ENCODE measurements at places on chromosomes 1 and 21.

GRCh38 chr21:42525029-42525581 lies 11.5 kb downstream of the SLC37A1 start:
- no peak for DNase-seq

GRCh38 chr1:4213366-4213973 lies 313.4 kb upstream of the C1orf174 start:
- DNase-seq = no peak

GRCh38 chr1:156460525-156460924 lies 40.0 kb downstream of the MEF2D start:
- no peak for DNase-seq

DNA sequence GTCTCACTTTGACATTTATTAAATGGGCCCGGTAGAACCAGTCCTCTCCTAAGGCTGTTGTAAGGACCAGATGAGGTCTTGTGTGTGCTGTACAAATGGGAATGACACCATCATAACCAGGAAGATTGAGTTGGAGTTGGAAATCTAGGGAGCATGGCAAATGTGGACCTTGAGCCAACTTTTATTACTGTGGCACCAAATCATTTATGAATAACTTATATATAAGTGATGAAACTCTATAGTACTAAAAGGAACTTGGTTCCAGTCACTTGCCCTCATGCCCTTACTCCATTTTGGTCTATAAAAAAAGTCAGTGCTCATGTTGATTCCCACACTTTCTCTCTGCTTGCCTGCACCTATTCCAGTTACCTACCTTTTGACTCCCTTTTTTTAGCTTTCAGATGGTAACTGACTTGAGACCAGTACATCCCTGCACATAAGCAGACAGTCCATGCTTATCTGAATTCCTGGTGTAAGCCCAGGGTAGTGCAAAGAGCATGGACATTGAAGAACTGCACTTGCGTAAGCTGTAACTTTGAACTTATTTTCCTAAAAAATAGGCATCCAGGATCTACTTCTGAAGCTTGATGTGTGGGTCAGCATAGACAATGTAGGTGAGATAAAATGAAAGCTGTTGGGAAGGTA lies 210.6 kb downstream of the PBX1 start:
- DNase-seq = no peak

DNA sequence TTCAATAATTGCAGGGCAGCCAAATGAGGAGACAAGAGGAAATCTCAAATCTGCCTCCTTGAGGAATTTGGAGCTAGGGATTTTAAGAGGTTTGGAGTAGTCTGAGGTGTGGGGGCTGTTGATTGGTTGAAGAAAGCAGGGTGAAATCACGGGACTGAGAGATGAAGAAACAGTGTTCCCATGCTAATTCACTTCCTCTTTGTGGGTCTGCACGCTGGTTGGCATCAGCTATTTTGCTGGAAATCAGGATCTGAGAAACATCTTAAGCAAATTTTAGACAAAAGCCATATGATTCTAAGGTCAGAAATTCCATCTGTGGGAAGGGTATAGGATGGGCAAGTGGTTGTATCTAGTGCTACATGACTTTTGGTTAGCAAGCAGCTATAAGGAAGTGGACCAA lies 107.1 kb upstream of the PAXBP1 start:
- no peak for DNase-seq

DNA sequence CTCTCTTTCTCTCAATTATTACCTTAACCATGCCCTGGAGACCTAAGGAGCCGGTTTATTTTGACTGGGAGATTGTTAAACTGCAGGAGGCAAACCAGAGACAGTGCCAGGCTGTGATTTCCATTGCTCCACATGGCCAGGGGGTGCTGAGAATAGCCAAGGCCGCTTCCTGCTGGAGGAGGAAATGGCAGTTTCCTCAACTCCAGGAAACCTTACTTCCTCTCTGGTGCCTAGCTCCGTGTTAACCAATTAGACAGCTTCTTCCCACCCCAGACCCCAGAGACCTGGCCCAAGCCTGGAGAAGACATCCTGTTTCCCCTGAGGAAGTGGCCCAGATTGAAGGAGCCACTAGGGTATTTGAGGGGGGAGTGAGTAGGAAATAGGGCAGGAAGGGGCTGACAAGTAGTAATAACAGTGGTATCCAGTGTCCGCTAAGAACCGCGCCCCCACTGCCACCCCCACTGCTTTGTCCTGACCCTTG lies 161.2 kb downstream of the PLPP3 start:
- no peak for DNase-seq

DNA sequence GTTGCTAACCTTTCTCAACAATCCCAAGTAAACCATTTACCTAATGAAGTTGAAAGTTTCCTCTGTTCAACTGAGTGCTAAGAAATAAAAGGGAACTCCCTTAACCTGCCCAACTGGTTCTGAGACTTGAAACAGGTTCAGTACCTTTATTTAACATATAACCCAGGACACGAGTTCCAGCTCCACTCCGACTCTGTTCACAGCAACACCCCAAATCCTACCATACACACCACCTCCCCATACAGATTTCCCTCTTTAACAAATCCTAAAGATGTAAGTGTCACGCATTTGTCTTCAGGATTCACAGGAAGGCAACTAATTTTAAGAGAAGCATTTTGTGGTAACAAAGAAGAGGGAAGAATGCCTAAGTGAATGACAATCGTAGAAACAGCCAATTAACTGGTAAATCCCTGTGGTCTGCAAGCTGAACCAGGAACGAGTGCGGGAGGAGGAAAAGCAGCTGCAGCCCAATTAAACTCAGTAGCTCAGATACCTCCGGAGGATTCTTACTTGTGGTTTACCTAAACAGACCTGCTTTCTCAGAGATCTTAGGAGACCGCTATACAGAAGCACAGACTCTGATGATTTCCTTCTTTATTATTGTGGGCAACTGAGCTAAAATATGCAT lies 134.5 kb upstream of the MAGI3 start:
- peak; percentile 4 for DNase-seq

- no peak for DNase-seq
These were observed 48.4 kb upstream of the SIPA1L2 start for GRCh38 chr1:232678185-232678886.

GRCh38 chr1:36570006-36570405 lies 87.3 kb upstream of the CSF3R start:
- DNase-seq = no peak

DNA sequence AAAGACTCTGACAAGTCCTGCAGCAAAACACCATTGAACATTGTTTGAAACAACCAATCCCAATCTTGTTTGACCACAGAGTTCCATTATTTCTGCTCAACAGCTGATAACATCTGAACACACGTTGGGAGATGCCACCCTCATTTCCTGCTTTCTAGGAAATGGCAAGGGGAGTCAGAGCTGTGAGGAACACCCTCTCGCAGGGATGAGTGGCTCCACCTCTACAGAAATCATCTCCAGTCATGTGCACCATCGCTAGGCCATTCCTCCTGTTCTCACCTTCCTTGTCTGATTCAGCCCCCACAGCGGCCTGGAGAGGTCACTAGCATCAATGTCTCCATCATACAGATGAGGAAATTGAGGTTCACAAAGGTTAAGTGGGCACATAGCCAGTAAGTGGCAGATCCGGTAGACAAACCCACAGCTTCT lies 22.4 kb upstream of the RUNX3 start:
- no peak for DNase-seq

DNA sequence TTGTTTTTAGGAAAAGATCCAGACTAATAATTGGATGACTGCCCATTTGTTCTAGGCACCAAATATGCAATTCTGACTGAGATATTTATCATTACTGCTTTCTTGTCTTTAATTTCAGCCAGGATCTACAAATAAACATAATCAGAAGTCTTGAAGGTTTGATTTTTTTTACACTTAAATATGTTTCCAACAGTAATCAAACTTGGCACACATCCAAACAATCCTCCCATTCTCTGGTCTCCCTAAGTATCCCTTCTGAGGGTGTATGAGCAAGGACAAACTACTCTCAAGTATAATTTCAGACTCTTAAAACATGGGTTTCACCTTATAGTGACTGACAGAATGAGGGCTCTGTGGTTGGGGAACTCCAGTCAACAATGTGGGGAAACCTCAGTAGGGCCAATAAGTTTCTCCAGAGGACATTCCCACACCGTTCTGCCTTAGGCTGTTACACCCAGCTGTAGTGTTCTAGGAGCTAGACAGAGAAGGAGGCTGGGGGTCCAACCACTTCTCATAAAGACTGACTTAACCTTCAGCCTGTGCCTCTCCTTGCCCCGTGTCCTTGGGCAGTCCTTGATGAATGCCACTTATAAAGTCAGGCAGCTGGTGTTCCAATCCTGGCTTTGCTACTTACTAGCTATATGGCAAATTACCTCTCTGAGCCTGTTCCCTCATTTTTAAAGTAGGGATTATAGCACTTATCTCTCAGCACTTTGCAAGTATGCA lies 1.5 kb upstream of the PALMD start:
- no peak for DNase-seq

GRCh38 chr21:33451634-33452071 lies 28.1 kb downstream of the TMEM50B start:
- DNase-seq = no peak

- DNase-seq = peak; percentile 39
These were observed 36.8 kb upstream of the RALGPS2 start for GRCh38 chr1:178688244-178688643.

DNA sequence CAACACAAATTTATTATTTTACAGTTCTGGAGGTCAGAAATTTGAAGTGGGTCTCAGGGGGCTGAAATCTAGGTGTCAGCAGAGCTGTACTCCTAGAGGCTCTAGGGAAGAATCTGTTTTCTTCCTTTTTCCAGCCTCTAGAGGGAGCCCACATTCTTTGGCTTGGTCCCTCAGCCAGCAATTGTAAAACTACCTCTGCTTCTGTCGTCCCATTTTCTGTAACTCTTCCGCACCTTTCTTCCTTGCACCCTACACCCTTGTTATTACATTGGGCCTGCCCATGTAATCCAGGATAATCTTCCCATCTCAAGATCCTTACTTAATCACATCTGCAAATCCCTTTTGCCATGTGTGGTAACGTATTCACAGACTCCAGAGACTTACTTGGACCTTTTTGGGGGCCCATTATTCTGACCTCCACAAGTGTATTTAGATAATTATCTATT lies 24.8 kb upstream of the THEM4 start:
- peak; percentile 61 for DNase-seq

DNA sequence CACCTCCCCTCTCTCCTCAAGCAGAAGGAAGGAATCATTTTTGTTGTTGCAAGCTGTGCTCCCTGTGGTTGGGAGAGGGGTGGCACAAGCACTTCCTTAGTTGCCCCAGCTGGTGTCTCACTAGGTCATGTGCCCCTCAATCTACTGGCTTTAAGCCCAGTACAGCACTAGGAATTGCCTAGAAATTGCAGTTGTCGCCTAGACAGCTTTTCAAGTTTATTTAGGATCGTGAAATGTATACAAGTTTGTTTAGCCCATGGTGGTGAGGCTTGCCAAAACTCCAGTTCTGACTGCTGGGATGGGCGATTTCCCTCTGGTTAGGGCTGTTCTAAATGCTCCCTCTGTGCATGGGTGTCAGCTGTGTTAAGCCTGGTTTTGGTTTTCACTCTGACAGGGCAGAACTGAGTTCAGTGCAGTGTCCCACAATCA lies 126.8 kb upstream of the ZNF644 start:
- no peak for DNase-seq

DNA sequence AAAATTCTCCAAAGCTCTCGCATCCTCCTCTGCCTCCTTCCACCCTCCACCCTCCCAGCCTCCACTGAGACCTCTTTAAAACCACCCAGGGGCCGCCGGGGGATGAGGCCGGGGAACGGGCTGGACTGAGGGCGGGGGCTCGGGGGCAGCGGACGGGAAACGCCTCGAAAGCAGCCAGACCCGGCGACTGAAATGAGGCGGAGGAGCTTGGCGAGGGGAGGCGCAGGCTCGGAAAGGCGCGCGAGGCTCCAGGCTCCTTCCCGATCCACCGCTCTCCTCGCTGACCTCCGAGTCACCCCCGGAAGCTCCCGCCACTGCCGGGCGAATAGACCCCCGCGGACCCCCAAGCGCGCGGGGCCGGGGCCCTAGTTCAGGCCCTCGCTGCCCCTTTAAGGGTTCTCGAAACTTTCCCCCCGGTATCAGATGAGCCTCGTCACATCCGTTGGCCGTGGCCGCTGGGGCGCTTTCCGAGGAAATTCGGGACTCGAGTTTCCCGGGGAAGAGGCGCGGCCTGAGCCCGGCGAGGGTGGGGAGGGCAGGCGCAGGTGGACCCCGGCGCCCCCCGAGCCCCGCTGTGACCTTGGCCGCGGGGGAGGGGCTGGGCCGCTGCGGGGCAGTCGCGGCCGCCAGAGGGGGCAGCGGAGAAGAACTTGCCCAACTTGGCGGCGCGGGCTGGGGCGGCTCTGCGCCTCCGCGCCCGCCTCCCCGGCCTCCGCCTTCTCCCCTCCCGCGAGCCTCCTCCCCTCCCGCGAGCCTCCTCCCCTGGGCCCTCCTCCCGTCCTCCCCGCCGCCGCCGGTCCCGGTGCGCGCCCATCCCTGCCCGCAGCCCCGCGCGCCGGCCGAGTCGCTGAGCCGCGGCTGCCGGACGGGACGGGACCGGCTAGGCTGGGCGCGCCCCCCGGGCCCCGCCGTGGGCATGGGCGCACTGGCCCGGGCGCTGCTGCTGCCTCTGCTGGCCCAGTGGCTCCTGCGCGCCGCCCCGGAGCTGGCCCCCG lies at the start of gene BACE2:
BACE2 (plus strand) TSS at position 813 of the 995 bp plus-strand sequence; CDS start at position 917, 104 bp downstream.
- peak; percentile 78 for DNase-seq

DNA sequence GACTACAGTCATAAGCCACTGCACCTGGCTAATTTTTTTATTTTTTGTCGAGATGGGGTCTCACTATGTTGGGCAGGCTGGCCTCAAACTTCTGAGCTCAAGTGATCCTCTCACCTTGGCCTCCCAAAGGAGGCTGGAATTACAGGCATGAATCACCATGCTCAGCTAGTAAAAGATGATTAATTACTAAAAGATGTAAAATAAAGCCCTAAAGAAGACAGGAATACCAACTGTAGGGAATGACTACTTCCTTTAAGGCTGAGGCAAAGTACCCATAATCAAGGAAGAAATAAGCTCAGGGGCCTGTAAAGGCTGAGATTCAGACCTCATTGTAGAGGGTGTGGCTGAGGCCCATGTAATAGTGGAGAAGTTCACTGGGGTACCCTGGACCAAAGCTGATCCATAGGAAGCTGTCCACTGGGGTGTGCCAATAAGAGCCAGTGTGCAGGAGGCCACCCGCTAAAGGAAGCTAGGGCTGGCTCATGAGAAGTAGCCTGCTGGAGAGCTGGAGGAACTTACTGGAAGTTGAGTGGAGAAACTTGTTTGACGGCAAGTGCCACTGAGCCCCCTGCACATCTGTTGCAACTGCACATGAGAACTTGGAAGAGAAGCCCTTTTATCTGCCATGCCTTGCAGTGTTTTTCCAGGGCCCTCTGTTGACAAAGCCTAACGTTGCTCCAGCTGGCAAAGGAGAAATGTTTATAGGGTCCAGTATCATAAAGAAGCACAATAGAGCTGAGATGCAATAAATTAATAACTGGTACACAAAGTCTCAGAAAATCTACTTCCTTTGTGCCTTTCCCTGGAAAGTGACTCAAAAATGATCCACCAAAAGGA lies 17.8 kb upstream of the SERTAD4 start:
- DNase-seq = no peak

GRCh38 chr1:159918352-159919200 lies 6.7 kb downstream of the TAGLN2 start:
- DNase-seq = peak; percentile 24

- DNase-seq = no peak
These were observed 57.8 kb upstream of the COL18A1 start for GRCh38 chr21:45347048-45347711.

- peak; percentile 45 for DNase-seq
These were observed 54.5 kb downstream of the PCNX2 start for GRCh38 chr1:233240829-233241682.

Data from fibroblast of skin of abdomen (primary cell).